IMR-90 (cell line): ENCODE measurements at places on chromosomes 6 and 20.
A peak's percentile ranks its signal among the peaks of the same experiment; 100 is the strongest.

DNA sequence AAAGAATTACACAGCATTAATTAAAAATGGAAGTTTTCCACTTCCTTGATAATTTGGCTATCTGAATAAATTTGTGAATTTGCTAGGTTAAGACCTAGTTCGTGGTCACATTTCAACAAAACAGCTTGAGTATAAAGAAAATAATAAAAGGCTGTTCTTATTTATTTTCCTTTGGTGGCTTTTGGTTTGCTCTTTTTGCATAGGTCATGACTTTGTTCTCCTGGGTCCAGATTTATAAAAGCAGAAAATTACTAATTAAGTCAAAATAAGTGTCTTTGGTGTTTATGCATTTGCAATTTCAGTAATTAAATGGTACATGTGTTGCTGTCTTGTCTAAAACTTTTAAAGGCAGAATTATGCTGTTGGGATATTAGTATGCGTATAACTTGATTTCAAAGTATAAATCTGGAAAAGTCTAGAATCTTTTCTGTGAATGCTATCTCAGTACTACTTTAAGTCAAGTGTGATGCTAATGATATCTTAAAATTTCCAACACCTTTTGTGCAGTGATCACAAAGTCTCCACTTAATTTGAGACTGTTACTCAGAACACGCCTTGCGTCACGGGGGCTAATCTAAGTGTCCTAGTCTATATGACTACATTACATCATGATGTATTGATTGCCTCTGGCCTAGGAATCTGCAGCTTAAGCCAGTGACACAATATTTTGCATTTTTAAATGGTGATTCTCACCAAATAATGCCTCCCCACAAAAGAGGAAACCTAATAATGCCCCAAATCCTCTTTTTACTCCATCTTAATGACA, 41.0 kb downstream of the GNAS start:
- peak; percentile 34 for DNase-seq

- DNase-seq: no peak
Measured at GRCh38 chr6:101711518-101711917, 318.0 kb downstream of the GRIK2 start.

- no peak for DNase-seq
Measured at GRCh38 chr6:41874741-41875140, 20.4 kb downstream of the USP49 start.

GRCh38 chr20:32709632-32710121, 33.6 kb downstream of the COMMD7 start:
- DNase-seq: peak; percentile 17

GRCh38 chr6:139442188-139442671, 67.8 kb upstream of the CITED2 start:
- DNase-seq: no peak

- DNase-seq: no peak
Measured at GRCh38 chr6:154219250-154219649, 137.4 kb downstream of the IPCEF1 start.

DNA sequence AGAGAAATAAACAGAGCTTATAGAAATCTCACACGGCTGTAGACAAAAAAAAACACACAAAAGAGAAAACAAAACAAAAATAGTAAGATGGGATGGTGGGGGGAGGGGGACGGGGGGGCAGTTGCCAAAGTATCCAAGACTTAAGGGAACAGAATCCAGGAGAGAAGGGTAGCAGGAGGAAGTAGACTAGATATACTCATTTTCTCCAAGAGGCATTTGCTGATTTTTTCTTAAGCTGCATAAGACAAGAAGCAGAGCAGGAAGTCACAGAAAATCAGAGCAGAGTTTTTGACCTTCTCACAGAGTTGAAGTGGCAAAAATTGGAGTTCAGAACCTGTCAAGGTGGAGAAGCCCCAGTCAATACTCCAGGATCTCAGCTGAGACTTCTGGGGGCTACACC, 237.7 kb downstream of the HIVEP2 start:
- DNase-seq: no peak

DNA sequence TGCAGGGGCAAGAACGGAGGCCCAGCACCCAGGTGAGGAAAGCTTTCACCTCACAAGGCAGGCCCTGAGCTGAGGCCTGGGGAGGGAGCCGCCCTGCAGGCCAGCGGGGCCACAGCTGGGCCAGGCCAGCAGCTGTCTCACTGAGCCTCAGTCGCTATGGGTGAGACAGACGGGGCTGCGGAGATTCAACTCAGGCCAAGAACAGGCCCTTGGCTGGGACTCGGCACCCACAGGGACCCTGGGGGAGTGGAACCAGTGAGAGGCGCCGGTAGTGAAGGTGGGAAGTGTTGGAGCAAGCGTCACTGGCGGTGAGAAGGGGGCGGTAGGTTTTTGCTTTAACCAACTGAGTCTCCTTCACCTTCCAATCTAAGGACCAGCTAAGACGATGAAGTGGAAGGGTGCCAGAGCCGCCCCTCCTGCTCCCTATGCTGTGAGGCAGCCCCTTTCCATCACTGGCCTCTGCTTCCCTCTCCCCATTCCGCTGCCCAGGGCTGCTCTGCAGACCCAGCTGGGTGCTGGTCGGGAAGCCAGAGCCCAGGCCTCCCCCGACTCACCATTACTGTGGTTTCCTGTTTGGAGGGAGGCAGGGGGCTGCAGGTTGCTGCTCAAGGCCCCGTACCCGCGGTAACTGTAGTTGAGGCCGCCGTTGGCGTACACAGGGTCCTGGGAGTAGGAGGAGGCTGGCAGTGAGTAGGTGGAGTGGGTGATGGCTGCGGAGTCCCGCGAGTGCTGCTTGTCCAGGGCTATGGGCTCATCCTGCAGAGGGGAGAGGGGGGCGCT, 93.7 kb downstream of the ASXL1 start:
- no peak for DNase-seq

DNA sequence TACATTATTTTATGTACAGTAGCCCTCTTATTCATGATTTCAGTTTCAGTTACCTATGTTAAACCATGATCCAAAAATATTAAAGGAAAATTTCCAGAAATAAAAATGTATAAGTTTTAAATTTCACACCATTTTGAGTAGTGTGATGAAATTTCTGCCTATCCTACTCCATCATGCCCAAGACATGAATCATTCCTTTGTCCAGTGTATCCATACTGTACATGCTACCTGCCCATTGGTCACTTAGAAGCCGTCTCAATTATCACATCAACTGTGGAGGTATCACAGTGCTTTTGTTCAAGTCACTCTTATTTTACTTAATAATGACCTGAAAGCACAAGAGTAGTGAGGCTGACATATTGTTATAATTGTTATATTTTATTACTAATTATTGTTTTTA, 32.3 kb upstream of the PLCB4 start:
- no peak for DNase-seq

DNA sequence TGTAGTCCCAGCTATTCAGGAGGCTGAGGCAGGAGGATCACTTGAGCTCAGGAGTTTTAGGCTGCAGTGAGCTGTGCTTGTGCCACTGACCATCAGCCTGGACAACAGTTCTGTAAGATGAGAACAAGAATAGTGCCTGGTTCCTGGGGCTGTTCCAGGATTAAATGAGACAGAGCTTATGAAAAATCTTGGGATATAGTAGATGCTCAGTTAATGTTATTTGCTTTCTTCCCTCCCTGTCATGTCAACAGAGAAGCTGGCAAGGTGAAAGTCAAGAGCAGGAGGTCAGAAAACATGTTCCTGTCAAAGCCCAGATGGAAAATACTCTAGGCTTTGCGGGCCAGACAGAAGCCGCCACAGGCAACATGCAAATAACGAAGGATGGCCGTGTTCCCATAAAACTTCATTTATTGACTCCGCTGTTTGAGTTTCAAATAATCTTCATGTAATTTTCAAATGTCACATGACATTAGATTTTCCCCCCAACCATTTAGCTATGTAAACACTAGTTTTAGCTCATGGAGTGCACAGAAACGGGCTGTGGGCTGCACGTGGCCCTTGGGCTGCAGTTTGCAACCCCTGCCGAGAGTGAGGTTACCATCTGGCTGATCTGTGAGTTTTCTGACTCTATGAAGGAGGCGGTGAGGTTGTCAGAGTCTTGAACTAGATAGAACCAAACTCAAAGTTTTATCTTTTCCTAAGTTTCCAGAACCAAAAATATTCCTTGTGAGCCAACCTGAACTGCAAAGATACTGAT, 63.4 kb upstream of the PMEPA1 start:
- no peak for DNase-seq

DNA sequence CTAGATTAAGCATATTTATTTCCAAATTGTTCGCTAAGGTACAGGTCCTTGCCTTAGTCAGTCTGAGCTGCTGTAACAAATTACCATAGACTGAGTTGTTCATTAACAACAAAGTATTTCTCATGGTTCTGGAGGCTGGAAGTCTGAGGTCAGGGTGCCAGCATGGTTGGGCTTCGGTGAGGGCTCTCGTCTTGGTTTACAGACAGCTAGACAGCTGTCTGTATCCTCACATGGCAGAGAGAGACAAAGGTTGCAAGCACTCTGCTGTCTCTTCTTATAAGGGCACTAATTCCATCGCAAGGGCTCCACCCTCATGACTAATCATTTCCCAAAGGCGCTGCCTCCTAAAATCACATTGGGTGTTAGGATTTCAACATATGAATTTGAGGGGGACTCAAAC, 115.3 kb upstream of the GMDS start:
- DNase-seq: no peak

GRCh38 chr20:52817511-52817910, 154.6 kb upstream of the TSHZ2 start:
- no peak for DNase-seq

- peak; percentile 39 for DNase-seq
Measured at GRCh38 chr6:154479771-154480639, 30.5 kb downstream of the CNKSR3 start.

- peak; percentile 66 for DNase-seq
Measured at GRCh38 chr6:13593720-13594119, 19.3 kb downstream of the SIRT5 start.

- no peak for DNase-seq
Measured at GRCh38 chr6:16092140-16092539, 36.7 kb upstream of the MYLIP start.

DNA sequence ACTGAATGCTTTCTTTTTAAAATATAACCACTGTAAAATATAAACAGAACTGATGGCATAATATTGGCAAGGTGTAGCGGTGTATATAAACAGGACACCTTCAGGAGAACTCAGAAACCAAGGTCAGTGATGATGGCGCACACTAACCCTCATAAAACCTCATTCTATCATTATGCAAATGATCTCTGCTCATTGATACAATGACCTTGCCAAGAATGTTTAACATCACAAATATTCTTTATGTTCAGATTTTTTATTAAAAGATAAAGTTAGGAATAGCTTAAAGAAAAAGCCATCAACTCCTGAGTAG, 48.6 kb upstream of the DST start:
- no peak for DNase-seq

- no peak for DNase-seq
Measured at GRCh38 chr6:69936674-69937363, 70.5 kb downstream of the COL19A1 start.

DNA sequence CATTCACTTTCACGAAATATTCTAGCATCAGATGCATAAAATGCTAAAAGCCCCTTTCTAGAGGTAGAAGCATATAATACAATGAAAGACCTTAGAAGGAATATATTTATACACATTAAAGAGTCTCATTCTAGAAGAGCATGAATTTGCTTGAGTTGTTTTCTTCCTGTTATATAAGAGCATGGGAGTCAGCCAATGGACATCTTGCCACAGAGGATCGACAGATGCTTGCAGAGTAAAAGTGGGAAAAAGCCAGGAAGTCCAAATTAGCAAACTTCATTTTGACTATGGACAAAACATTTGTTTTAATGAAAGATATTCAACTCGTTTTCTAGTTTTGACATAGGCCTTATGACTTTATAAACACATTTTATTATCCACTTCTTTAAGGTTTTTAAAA, 44.2 kb upstream of the RIPPLY2 start:
- no peak for DNase-seq

GRCh38 chr6:105292689-105293339, 110.1 kb downstream of the PREP start:
- no peak for DNase-seq

GRCh38 chr6:2684103-2684749, 66.5 kb downstream of the MYLK4 start:
- peak; percentile 20 for DNase-seq

GRCh38 chr6:5132731-5133130, 47.6 kb downstream of the PPP1R3G start:
- peak; percentile 98 for DNase-seq

- DNase-seq: peak; percentile 43
Measured at GRCh38 chr6:101705866-101706265, 312.4 kb downstream of the GRIK2 start.

- DNase-seq: no peak
Measured at GRCh38 chr6:88914895-88915598, 48.4 kb downstream of the RNGTT start.

- DNase-seq: no peak
Measured at GRCh38 chr6:87151471-87151780, 3.9 kb upstream of the ZNF292 start.

DNA sequence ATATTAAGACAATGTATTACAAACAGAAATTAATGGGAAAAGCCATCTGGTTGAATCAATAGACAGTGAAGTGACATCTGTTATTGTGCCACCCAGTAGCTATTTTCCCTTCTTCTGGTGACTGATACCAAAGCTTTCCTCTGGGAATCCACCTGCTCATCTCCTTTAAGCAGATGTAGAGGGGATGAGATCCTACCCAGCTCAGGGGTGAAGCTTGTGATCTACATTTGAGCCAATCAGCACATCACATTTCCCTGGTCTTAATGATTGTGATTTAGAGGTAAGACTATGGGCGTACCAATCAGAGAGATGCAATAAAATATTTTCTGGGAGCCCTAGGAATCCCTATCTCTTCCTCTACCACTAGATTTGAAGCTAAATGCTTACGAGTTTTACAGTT, 782.9 kb downstream of the PTPRT start:
- no peak for DNase-seq

DNA sequence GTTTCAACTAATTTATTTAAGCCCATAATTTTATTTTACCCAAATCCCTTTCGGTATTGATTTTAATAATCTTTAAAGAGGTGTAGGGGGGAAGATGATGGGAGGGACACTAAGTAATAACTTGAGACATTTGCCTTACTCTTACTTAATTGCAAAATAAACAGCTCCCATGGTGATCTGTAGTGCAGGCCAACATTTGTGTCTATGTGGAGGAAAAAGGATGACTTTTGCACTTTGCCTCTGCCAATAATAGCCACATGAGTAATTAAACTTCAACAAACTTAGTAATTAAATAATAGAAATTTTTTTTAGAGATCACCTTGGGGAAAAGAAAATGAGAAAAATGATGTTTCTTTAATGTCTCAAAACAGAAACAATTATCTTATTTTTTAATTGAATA, 29.9 kb upstream of the CD2AP start:
- DNase-seq: no peak

- peak; percentile 56 for DNase-seq
Measured at GRCh38 chr6:135212020-135212806, 31.1 kb downstream of the MYB start.

DNA sequence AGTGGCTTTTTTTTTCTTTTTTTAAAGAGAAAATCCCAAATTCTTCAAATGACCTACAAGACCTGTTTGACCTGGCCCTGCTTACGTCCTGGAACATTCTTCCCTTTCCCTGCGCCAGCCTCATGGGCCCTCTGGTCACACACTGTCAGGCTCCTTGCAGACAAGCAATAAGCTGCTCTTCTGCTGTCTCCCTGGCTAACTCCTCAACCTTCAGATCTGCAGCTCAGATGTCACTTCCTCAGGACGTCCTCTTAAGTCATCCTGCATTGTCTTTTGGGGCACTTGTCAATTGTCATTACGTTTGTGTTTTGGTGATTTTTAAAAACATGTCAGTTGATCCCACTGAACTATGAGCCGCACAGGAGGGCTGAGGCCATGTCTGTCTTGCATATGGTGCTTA, 28.9 kb upstream of the SLC35D3 start:
- no peak for DNase-seq

- DNase-seq: no peak
Measured at GRCh38 chr20:61795669-61796630, 269.7 kb downstream of the TAF4 start.
